ENCODE measurements at places on chromosomes 1 and 21.

DNA sequence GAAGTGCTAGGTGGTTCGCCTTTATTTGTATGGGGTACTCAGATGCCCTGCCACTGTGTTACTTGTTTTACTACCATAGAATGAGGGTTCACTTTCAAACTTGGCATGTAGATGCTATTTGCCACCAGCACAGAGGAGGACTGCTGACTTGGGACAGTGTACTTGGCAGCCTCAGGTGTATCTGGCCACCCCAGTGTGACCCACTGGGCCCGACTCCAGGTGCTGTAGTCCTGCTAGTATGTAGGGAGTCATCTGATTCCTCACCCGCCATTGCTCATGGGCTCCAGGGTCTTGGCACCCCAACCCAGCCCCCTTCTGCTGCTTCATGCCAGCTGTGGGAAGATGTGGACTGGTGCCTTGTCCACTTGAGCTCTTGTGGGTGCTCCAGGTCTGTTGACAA, 40.0 kb downstream of the ZNF678 start:
- DNase-seq = no peak

GRCh38 chr1:239997515-239998311, 94.0 kb upstream of the FMN2 start:
- DNase-seq = no peak

- DNase-seq = no peak
Measured at GRCh38 chr1:228316589-228317387, 89.8 kb downstream of the TRIM11 start.

GRCh38 chr21:32886339-32886738, 114.8 kb upstream of the PAXBP1 start:
- no peak for DNase-seq

DNA sequence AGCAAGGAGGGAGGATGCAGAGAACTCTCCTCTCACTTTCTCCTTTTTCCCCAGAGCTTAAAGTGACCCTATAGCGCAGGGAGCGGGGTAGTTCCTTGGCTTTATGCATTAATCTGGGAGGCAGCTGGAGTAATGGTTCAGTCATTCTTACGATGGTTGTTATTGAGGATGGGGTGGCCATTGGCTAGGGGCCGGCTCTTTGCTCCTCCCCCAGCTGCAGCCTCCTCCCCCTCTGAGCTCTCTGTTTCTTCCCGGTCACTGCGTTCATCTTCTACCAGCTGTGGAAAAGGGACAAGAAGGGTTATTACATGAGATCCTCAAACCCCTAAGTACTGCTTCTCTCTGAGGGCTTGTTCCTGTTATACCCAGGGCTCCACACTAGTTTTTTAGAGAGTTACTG, 8.6 kb downstream of the CERS2 start:
- no peak for DNase-seq

GRCh38 chr1:8031176-8031785, 5.2 kb upstream of the ERRFI1 start:
- no peak for DNase-seq

GRCh38 chr1:235657269-235657668, 7.7 kb upstream of the GNG4 start:
- no peak for DNase-seq

DNA sequence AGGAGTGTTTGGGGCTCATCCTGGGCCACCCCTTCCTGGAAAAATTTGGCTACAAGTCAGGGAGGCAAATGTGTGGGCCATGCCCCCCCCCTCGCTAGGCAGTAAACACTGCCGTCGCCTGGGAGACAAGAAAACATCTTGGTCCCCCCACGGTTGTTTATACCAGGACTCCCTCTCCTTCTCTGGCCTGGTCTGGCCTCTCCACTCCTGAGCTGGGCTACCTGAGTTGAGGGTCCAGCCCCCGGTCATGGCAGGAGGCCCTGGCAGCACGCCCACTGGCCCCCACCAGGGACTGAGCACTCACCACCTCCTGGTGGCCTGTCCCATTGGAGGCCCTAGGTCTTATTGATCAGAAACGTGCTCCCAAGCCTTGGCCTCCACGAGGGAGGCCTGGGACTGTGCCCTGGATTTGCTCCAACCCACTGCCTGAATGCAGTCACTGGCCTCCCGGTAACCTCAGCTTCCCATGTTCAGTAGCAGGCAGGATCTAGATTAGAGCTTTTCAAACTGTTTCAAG, 15.8 kb downstream of the KCNQ4 start:
- DNase-seq = no peak

- peak; percentile 12 for DNase-seq
Measured at GRCh38 chr1:147434921-147435320, 106.4 kb upstream of the BCL9 start.

- no peak for DNase-seq
Measured at GRCh38 chr1:82160036-82160435, 359.3 kb downstream of the ADGRL2 start.

DNA sequence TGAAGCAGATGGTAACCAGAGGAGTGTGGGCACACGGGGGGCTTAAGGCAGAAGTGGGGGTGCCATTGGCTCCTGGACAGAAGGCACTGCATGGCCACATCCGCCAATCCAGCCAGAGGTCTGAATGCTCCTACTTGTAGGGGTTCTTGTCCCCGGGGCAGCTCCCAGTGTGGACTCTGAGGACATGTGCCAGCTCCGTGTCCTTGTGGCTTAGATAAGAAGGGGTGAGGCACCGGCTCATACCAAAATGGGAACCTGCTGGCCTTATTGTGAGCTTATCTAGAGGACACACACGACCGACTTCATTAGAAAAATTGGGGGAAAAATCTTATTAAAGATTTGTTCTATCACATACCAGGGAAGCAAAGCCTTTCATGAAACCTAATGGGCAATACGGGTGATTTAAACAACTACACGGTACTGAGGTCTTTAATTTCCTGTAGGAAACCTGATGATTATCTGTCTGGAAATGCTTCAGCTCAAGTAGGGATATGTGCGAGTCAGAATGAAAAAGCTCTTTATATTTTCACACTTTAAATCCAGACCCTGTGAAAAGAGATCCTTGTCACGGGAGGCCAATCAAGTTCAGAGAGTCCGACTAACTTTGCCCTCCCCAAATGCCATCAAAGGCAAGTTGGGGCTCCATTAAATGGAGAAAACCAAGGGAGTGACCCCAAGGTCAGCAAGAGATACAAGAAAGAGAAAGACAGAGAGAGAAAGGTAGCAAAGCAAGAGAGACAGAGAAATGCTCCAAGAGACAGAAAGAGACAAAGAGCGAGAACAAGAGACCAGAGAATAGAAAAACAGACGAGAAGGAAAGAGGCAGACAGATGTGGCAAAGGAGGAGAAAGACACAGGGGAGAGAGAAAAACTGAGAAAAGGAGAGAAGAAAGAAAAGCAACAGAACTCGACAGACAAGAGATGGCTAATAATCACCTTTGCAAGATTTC, 14.1 kb upstream of the KCNN3 start:
- DNase-seq = no peak

GRCh38 chr1:38662126-38662525, 197.4 kb downstream of the RRAGC start:
- DNase-seq = no peak
